Stimulated activated CD4-positive, alpha-beta T cell treated with anti-CD3 and anti-CD28 coated beads, Interleukin-12 subunit alpha, Interleukin-12 subunit beta, amount 100 ng/mL, for 4 hours (primary cell): ENCODE measurements at places on chromosomes 6 and 20.

GRCh38 chr6:166554316-166554715, 32.2 kb downstream of the RAMACL start:
- no peak for DNase-seq

DNA sequence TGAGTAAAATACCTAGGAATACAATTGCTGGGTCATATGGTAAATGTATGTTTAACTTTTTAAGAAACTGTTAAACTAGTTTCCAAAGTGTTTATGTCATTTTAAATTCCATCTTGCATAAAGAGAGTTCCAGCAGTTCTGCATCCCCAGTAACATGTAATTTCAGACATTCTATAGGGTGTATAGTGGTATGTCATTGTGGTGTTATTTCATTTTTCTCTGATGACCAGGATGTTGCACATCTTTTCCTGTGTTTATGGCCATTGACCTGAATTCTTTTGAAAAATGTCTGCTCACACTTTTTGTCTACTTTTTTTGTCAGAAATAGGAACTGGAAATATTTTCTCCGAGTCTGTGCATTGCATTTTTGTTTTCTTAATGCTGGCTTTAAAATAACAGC, 128.9 kb downstream of the TMEM200A start:
- no peak for DNase-seq

- no peak for DNase-seq
Measured at GRCh38 chr6:134060491-134061106, 8.2 kb upstream of the SLC2A12 start.

DNA sequence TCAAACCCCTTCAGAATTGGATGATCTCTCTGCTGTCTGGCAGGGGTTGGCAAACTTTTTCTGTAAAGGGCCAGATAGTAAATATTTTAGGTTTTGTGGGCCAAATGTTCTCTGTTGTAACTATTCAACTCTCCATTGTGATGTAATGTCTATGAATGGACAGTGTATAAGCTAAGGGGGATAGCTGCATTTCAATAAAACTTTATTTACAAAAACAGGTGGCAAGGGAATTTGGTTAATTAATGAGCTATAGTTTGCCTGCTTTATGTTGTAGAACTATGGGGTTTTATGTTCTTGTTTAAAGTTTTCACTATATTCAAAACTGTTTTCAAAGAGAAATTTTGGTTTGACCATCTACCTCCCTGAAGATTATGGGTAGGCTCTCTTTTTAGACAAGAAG, 182.1 kb upstream of the CITED2 start:
- DNase-seq = no peak

- DNase-seq = no peak
Measured at GRCh38 chr6:68654134-68654533, 19.1 kb downstream of the ADGRB3 start.

DNA sequence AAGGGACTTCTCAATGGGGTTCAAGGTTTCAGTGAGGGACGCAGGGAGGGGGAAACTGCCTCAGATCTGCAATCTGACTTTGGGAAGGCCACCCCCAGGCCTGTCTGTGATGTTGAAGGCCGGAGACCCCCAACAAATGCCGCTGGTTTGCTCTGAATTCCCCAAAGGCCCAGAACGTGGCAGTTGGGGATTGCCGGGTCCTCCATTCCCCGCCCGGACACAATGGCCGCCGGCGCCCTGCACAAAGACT, 326 bp upstream of the BCL2L1 start:
- no peak for DNase-seq

GRCh38 chr6:35751594-35751993, 14.8 kb downstream of the ARMC12 start:
- no peak for DNase-seq

GRCh38 chr6:88493717-88494116, 327.6 kb upstream of the CNR1 start:
- DNase-seq = no peak

DNA sequence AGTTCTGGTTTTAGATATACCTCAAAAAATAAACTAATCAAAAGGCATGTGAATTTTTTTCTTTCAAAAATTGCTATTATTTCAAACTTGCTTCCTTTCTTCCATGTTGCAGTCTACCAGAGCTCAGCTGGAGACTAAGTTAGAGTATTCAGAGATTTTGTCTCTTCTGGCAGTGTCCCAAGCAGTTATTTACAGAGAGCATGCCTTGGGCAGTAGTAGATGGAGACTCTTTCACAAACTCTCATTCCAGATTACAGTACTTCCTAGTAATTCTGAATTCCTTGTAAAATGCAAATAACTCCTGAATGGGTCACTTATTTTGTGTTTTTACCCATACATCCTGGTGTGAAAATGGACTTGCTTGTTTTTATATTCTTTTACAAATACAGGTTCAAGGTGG, 703.4 kb downstream of the EPHA7 start:
- no peak for DNase-seq

- DNase-seq = no peak
Measured at GRCh38 chr6:5457983-5458683, 196.8 kb downstream of the FARS2 start.

- no peak for DNase-seq
Measured at GRCh38 chr20:55140631-55141030, 665.2 kb downstream of the DOK5 start.

DNA sequence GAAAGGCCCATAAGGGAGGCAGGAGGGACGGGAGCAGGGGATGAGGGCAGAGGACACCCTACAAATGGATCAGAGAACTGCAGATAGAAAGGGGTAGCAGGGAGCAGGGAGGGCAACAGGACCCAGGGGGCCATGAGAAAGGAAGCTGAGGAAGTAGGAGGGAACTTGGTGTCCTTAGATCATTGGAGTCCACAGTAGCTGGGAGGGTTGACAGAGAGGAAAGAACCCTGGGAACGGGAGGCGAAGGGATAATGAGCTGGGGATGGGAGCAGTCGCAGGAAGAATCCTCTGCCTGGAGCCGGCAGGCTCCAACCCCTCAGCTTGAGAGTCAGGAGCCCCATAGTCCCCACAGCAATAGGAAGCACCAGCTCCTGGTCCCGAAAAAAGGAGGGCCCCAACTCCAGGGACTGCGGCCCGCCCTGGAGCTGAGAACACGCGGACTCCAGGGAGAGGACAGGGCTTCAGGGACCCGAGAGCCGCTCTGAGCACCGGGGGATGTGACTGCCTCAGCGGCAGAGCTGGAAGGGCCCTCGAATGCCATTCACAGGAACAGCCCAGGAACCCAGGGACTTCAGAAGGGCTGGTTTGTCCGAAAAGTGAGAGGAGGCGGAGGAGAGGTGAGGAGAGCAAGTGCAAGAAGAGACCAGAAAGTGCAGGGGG, 32.7 kb downstream of the HLA-A start:
- no peak for DNase-seq

DNA sequence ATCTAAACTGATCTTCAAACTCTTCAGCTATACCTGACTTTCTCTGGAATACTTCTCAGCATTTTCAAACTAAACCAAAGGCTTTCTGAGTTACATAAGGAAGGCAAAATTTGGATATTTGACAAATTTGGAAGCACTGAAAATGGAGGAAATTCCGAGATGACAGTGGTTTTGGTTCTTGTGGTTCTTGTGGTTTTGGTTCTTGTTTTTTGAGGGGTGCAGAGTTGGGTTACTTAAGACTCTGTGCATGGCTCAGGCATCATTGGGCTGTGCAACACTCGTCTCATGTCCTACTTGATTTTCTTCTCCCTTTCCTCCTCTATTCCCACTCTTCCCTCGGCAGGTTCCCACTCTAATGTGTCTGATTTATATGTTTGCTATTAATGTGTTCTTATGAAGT, 78.0 kb downstream of the SLC22A3 start:
- DNase-seq = no peak

- DNase-seq = no peak
Measured at GRCh38 chr20:34431168-34431567, 68.1 kb downstream of the ITCH start.

DNA sequence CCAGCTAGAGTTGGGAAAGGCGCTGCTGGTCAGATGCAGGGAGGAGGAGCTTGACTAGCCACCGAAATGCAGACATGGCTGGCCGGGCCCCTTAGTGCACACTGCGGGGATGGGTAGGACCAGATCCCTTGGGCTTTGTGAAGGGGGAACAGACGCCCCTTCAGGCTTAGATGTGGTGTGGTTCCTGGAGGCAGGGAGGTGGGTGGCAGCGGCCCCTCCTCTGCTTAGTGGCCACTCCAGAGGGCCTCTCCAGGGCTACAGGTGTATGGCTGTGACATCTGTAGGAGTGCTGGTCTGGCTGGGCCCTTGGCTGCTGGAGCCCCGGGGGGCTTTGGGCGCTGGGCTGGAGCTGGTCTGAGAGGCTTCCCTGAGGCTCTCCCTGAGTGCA, 5.9 kb downstream of the CCND3 start:
- DNase-seq = no peak
